A549 treated with ZK216348 at 1 μM for 4 hours (cell line): ENCODE measurements at places on chromosomes 5 and 9. TPM values are rescaled to one million over a fixed set of nuclear protein-coding genes. Genes with fewer than 3 reads are reported as not detected.

TMEFF1 gene
- total RNA-seq = 0.37 to 1.2 TPM (median 1.1 TPM) in 5 replicates

CCL27 gene
- 0.25 to 0.94 TPM (median 0.34 TPM) in 3 of 5 replicates, not detected in the others for total RNA-seq

MPDZ gene
- 10.6 to 13.4 TPM (median 13.0 TPM) in 5 replicates for total RNA-seq

FREM1 gene
- not detected in 5 replicates for total RNA-seq
